HEK293T (cell line): ENCODE measurements at places on chromosomes 7 and 10.

- no peak for DNase-seq
These were observed 89.3 kb downstream of the HIP1 start for GRCh38 chr7:75649462-75649861.

DNA sequence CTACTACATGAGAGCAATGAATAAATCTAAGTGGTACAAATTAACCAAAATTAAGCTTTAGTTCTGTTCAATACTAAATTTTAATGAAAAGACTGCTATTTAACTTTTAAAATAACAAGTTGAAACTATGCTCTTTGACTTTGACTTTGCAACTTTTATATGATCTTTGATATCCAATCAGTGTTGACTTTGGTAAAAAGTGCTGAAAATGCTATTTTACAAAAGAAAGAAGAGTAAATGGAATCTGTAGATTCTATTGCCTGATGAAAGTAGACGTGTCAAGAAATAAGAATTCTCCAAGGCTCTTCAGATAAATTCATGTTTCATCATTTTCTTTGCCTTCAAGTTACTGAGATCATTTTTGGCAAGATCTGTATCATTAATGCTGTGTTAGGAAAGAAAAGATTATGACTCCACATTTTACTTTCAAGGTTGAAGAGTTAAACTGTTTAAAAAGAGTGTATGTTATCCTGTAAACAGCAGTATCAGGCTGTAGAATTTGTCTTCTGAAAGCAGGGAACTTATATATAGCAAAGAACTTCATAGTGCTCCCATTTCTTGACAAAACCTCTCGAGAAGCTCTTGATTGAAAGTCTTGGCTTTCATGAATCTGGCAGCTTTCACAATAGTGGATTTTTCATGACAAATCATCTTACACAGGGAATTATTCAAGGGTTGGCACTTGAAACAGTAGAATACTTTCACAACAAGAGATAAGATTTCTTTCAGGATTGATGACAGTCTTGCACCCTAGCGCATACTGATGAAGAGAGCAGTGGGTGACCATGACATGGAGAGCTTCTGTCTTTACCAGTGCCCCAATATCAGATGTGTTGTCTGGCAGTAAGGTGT, 72.1 kb downstream of the PTEN start:
- no peak for DNase-seq

GRCh38 chr7:90312745-90313144, 8.4 kb downstream of the FAM237B start:
- DNase-seq, result no peak

DNA sequence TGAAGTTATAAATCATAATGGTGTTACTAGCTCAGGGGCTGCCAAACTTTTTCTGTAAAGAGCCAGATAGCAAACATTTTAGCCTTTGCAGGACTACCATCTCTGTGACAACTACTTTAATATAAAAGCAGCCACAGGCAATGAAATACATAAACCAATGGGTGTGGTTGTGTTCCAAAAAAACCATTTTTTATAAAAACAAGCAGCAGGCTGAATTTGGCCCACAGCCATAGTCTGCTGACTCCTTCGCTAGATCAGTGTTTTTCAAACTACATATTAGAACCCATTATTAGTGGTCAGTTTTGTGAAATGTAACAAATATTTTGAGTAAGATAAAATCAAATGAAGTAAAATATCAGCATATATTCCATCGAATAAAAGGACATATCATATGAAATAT, 13.6 kb downstream of the GNG11 start:
- DNase-seq, result no peak

- no peak for DNase-seq
These were observed 37.8 kb upstream of the LRRC17 start for GRCh38 chr7:102874966-102875365.

DNA sequence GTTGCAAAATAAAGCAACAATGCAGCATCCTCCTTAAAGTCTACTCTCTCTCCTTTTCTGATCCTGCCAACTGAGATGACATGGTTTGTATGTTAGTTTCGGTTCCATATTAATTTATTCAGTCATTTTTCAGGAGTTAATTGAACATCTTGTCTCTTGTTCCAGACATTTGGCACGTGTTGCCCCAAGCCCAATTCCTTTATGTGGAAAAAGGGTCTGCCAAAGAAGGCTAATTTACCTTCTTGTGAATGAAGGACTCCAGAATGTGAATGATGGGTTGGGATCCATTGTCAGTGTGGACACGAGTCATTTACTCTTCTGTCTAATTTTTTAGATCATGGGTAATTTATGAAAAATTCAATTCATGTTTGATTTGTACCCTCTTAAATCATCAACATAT, 350.9 kb upstream of the LRGUK start:
- no peak for DNase-seq

- no peak for DNase-seq
These were observed 589.8 kb downstream of the DNAJB6 start for GRCh38 chr7:157926521-157927150.

DNA sequence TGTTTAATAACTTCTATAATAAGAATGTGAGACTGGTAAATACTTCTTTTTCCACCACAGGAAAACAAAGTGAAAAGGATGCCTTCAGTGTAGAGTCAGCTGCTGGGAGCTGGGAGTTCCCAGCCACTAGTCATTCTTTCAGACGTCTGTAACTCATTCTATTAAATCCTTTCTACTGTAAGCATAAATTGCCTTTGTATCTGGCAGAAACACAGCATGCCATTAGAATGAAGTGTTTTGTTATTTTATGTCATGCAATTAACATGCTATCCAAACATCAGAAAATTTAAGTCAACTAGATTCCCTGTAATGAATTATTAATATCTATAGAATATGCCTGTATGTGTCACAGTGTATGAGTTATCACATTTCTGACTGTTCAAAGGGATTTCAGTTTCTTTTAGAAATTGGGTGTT, 14.3 kb downstream of the BPGM start:
- no peak for DNase-seq

DNA sequence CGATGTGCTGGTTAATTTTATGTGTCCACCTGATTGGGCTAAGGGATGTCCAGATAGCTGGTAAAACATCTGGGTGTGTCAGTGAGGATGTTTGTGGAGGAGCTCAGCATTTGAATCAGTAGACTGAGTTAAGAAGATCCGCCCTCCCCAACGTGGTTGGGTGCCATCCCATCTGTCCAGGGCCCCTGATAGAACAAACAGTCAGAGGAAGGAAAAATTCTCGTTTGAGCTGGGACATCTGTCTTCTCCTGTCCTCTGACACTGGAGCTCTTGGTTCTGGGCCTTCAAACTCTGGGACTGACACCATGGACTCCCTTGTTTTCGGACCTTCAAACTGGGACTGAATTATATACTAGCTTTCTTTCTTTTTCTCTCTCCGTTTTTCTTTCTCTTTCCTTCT, 59.6 kb downstream of the CARD11 start:
- no peak for DNase-seq

DNA sequence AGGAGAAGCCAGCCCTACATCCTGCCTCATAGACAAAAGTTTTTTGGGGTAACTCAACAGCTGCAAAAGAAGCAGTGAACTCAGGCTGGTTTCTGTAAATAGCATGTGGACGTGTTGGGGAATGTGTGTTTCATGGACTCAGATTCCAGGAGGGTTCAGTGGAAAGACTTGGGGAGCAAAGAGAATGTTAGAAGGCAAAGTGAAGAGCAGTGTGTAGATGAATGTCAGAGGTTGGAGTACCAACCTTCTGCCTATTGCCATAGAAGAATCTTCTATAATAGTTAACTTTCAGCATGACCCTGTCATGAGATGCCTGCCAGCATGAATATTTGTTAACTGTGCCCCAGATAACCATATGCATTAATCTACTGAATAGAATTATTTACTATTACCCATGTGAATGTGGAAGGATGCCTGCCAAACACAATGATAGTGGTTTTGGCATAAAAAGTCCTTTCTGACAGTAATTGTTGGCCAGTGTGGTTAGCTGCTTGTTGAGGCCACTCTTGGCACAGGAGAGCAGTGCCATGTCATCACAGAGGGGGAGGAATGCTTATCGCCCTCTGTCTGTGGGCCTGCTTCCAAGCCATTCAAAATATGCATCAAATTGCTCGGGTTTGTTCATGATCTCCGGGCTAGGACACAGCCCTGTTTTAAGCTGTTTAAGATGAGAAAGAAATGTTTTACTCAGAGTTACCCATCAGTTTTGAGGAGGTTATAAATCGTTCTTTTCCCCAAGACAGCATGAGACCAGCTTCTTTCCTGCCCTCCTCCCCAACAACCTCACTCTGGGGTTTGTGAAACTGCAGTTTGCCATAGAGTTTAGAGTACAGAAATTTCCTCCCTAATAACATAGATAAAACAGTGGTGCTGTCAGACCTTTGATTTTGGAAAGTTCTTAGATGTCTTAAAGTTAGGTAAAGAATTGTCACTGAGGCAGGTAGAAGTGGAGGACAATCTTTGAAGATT, 165.3 kb downstream of the WNT2 start:
- no peak for DNase-seq

- no peak for DNase-seq
These were observed 10.5 kb upstream of the TTYH3 start for GRCh38 chr7:2621061-2621828.

- no peak for DNase-seq
These were observed 658.6 kb upstream of the FOXK1 start for GRCh38 chr7:4023502-4023901.

- DNase-seq, result no peak
These were observed 37.4 kb downstream of the PTPRE start for GRCh38 chr10:127944256-127944655.

DNA sequence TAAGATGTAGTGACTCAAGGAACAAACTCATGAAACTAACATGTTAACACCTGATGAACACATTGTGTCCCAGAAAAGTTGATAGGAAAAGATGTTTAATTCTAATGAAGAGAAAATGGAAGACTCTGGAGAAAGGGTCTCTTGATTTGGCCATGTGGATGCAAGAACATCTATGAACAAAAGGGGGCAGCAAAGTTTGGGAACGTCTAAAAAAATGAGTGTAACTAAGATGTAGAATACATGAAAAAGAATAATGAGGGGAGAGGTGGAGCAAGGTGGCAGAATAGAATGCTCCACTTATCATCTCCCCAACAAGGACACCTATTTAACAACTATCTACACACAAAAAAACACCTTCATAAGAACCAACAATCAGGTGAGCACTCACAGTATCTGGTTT, 805.1 kb downstream of the TNS3 start:
- no peak for DNase-seq

DNA sequence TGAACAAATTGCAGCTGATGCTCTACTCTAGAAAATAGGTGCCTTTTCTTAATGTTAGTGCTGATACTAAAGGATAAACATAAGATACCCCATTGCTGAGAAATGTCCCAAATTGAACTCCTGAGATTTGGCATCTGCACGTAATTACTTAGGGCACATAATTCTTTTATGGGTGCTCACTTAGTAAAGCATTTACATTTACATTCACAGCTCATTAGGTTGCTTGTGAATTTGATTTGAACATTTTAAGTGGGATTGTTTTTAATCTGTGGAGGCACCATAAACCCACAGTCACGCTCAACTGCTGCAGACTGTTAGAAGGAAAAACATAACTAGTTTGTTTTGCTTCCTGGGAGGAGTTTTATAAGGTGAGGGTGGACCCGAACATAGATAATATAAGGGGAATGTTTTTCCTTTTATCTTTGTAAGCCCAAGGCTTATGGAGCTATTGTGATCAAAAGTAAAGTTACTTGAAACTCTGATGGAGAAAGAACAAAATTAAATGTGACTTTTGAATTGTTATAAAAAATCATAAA, 560.8 kb downstream of the REEP3 start:
- DNase-seq, result no peak

DNA sequence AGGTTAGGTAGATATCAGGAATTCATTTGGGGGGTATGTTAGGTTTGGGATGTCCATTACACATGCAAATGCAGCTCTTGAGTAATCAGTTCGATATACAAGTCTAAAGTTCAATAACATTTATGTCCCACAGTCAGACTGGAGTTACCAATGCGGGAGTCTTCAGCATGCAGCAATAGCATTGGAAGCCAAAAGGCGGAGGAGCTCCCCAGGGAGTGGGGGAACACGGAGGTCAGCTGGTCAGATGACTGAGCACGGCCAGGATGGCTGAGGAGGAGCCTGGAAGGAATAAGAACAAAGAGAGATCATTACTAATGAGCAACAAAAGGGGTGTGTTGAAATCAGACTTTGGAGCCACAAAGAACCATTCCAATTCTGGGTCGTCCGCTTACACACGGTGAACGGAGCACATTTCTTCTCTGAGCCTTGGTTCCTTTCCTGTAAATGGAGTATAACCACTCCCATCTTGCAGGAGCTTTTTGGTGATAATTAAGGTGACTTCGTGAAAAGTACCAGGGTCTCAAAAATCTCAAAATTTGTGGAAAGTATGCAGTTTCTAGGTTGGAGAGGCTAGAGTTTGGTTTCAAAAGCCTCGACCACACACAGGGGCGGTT, 478 bp upstream of the ZNF22 start:
- no peak for DNase-seq

DNA sequence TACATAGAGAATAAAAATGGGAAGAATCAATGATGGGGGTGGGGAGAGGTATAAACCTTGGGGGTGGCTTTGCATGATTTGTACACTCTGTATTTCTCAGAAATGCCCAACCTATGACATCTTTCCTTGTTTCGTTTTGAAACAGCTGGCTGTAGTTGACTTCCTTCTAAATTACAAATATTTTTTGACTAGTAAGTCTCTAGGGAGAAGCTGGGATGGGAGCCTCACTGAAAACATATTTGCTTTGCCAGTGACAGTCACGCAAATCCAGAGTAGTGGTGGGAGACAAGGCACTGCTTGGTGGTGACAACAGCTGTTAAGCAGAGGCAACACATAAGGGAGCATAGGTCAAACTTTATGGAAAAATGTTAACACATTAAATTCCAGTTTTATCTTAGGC, 440.5 kb downstream of the SEMA3D start:
- no peak for DNase-seq

DNA sequence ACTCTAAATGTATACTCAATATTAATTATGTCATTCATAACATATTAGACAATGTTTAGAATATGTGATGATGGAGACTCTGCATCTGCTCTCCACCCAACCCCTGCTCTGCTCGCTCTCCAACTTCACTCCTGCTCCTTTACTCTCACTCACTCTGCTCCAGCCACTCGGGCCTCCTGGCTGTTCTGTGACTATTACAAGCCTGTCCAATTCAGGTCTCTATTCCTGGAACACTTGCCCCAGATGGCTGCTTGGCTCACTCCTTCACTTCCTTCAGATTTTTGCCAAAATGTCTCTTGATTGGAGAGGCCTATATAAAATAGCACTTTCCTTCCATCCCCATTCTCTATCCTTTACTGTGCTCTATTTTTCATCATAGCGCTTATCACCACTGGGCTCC, 84.8 kb downstream of the HBP1 start:
- no peak for DNase-seq

- no peak for DNase-seq
These were observed 120.4 kb upstream of the RAB11FIP2 start for GRCh38 chr10:118167056-118167700.

GRCh38 chr7:26841003-26841739, 23.2 kb downstream of the SKAP2 start:
- no peak for DNase-seq

DNA sequence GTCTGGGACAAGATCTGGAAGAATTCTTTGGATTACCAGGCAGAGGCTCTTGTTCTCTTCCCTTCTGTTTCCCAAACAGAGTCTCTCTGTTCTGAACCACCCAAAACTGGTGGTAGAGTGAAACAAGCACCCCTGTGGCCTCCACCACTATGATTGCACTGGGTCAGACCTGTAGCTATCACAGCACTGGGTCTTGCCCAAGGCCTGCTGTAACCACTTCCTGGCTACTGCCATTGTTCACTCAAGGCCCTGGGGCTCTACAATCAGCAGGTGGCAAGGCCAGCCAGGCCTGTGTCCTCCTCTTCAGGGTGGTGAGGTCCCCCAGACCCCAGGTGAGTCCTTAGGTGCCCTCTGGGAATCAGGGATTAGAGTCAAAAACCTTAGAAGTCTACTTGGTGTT, 4.1 kb upstream of the LRRC17 start:
- DNase-seq, result no peak
